Kidney epithelial cell (primary cell): ENCODE measurements at places on chromosomes 4 and X. TPM values are rescaled to one million over a fixed set of nuclear protein-coding genes. Genes with fewer than 3 reads are reported as not detected.

GRCh38 chr4:165560941-165561340 lies 182.1 kb downstream of the CPE start:
- no peak for DNase-seq

CCDC120 gene
- total RNA-seq: 5.5 and 6.4 TPM in 2 replicates

DNA sequence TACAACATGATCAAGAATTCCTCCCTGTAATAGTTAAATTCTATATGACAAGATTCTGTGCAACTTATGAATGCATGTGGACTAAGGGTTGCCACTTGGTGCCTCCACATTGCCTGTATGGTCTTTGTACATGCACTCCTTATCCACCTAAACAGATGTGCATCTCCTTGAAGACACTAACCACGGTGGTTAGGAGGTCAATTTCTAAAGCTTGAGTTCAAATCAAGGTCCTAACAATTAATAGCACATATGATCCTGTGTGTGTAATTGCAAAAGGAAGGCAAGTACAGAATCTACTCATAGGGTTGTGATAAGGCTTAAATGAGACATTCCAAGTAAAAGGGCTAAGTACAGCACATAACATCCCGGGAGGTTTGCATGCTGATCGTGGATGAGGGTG lies 1.5 kb upstream of the IL21 start:
- DNase-seq: no peak

HEPH gene
- 8.1 TPM in 2 replicates for total RNA-seq

DNA sequence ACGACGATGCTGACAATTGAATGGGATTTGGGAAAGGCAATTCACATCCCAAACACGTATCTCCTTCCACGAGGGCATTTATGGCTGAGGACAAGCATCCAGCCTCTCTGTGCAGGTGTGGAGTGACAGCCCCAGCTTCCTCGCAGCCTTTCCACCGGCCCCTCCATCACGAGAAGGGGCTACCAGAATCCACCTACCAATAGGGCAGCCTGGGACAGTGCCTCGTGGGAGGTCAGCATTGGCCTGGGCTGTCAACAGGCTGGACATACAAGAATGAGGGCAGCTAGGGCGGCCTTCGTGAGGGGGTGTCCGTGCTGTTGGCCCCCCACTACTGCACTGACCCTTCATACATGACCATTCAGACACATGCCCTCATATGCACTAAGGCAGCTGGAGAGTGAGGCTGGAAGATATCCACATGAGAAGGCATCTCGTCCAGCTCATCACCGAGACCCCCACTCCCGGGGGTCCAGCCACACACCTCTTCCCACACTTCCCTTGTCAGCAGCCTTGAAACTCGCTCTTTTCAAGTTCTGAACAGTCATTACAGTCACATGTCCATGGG lies 81.0 kb upstream of the ADRA2C start:
- no peak for DNase-seq

ADH1B gene
- total RNA-seq: 0.08 TPM in 1 of 2 replicates, not detected in the other

DNA sequence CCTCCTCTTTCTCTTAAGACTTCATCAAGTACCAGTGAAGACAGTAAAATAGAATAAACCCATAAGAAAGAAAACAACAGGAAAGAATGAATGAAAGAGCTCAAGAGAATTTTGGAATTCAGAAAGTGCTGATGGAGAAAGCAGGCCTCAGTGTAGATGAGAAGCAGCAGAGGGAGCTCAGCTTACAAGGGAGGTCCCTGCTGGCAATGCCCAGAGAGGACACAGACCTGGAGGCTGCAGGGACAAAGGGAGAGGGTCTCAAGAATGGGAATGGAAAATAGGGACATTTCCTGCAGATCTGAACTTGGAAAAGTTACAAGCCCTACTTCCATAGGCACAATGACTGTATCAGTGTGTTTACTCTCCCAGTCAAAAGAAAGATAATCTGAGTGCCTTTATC lies 64.5 kb upstream of the MAGEA10 start:
- DNase-seq: no peak

- DNase-seq: no peak
Measured at GRCh38 chr4:153518637-153519389, 52.7 kb downstream of the TMEM131L start.

GRCh38 chrX:69988955-69989394 lies 60.8 kb downstream of the AWAT2 start:
- DNase-seq: no peak

- no peak for DNase-seq
Measured at GRCh38 chr4:120918788-120919187, 3.7 kb downstream of the PRDM5 start.

GRCh38 chr4:159352609-159353008 lies 249.7 kb downstream of the RAPGEF2 start:
- no peak for DNase-seq

DNA sequence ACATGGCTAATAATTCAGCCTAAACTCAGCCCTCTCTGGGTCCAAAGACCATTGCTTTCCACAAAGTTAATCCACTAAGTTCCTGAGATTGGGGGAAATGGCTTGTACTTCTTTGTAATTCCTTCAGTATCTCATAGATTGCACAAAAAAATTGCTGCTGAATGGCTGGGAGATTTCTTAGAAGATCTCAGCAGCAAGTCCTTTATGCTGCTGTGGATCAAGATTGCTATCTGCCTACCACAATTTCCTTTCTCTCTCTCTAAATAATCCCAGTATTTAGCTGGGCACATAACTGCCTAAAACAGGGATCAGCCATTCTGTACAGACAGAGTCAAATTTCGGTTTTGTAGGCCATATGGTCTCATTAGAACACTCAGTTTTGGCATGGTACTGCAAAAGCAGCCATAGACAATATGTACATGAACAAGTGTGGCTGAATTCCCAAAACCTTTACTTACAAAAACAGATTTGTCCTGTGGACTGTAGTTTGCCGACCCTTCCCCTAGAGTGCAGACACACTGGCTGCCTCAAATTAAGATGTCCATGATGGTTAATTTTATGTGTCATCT lies 18.5 kb upstream of the HOPX start:
- no peak for DNase-seq

DNA sequence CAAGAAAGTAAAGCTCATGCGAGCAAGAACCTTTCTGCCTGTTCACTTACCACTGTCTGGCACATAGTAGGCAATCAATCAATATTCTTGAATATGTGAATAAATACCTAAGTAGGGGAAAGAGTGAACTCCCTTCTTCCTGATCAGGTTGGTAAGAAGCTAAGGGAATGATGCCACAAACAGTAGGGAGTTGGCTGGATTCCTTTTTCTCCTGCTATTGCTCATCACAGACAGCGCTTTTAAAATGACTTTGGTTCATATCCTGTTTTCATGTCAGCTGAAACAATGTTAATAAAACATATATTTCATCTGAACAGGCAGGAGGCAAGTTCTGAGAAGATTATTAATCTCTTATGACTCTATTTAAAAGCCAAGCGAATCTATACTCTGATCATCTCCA lies 99.2 kb downstream of the NSUN7 start:
- no peak for DNase-seq

GRCh38 chr4:7111441-7111840 lies 43.6 kb upstream of the GRPEL1 start:
- no peak for DNase-seq

GRCh38 chr4:142549248-142549647 lies 296.9 kb downstream of the INPP4B start:
- no peak for DNase-seq

- DNase-seq: no peak
Measured at GRCh38 chr4:105050896-105051295, 95.8 kb upstream of the TET2 start.

EDNRA gene
- total RNA-seq: 11.7 and 13.8 TPM in 2 replicates

GRCh38 chrX:45632506-45632905 lies 431.8 kb upstream of the DIPK2B start:
- no peak for DNase-seq

DNA sequence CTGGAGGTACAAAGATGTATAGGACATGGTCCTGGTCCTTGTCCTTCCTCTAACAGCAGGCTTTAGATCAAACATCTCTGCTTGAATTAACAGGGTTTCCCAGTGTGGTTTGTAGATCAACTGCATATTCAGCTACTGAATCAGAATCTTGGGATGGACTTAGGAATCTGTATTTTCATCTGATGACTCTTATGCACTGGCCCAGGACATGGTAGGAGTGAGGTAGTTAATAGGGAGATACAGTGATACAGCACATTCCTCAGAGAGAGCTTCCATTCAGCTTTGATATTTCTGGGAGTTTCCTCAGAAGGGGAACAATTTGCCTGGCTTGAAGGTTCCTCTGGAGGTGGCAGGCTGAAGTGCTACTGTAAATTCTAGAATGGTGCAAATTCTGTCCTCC lies 203.1 kb downstream of the LARP7 start:
- peak; percentile 9 for DNase-seq

ODAPH gene
- total RNA-seq: 0.41 and 0.63 TPM in 2 replicates

- DNase-seq: no peak
Measured at GRCh38 chr4:146023334-146023967, 84.8 kb upstream of the ZNF827 start.

DNA sequence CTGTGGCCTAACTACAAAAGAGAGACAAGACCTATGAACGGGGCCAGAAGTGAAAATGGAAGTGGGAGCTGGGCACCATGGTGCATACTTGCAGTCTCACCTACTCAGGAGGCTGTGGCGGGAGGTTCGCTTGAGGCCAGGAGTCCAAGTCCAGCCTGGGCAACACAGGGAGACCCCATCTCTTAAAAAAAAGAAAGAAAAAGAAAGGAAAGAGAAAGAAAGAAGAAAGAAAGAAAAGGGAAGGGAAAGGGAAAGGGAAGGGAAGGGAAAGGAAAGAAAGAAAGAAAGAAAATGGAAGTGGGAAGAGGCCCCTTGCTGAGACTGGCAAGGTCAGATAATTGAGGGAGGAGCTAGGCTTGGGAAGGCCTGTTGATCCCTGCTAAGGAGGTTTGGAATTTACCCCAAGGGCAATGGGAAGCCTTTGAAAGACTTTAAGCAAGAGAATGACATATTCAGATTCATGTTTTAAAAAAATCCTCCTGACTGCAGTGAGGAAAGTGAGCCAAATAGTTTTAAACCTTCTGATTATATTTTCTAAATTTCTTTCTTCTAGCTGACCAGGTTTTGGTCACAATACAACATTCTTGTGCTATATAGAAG lies 17.7 kb upstream of the HERC5 start:
- no peak for DNase-seq

GRCh38 chrX:10833299-10834169 lies 213.1 kb upstream of the MID1 start:
- DNase-seq: peak; percentile 16

GPRIN3 gene
- 0.41 and 0.84 TPM in 2 replicates for total RNA-seq

DNA sequence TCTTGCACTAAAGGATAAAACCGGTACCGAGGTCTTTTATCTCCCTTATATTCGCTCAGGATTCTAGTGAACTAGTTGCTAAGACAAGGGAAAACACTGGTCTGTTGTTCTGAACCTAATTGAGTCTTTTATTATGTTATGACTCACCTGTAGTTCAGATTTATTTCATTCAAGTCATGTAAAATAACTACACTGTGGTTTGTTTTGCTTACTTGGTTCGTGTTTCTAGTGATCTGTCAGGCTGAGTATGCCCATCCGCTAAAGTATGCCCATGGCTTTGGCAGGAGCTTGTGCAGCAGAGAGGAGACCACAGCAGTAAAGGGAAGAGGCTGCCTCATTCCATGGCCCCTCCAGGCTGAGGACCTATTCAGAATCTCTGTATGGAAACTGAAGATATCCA lies 126.1 kb downstream of the AFF1 start:
- DNase-seq: peak; percentile 92

- no peak for DNase-seq
Measured at GRCh38 chr4:180422989-180423711, 1820.1 kb upstream of the TENM3 start.

DNA sequence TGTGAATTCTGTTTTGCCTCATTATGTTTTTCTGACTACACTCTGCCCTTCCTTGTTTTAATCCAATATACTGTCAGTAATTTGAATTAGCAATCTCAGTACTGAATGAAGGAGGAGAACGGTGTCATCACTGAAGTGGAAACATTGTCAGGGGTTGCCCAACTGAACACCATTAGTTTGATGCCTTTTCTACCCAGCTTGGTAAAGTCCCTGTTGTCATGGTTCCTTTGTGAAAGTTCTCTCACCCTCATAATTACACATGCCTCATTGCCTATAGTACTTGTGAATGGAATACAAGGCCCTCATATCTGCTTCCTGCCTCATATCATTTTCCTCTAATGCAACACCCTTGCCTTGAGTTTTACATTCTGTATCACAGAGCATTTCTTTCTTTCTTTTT lies 76.9 kb downstream of the RRAGB start:
- DNase-seq: no peak

SH2D1A gene
- total RNA-seq: not detected in 2 replicates

FAM47E gene
- total RNA-seq: 2.3 and 3.1 TPM in 2 replicates

INTS6L gene
- 3.0 and 3.5 TPM in 2 replicates for total RNA-seq

PDGFRA gene
- 0.34 and 2.1 TPM in 2 replicates for total RNA-seq

- no peak for DNase-seq
Measured at GRCh38 chrX:1528186-1528883, 8.7 kb downstream of the P2RY8 start.

DNA sequence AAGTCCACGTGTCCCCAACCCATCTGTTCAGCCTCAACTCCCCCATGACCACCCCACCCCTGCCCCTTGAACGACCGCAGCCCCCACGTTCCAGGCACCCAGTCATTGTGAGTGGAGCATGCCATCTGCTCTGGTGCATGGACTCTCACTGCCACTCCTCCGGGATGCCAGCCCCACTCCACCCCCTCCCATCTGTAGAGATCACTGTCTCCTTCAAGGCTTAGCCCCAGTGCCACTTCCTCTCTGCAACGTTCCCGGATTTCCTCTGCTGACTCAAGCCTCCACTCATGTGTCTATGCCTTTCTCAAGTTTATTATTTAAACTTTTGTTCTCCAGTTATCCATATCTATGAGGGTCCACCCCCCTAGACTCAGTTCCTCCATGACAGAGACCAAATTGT lies 54.0 kb downstream of the MAML3 start:
- no peak for DNase-seq

- DNase-seq: no peak
Measured at GRCh38 chr4:137203601-137204000, 328.7 kb downstream of the PCDH18 start.

- DNase-seq: no peak
Measured at GRCh38 chr4:13963601-13964000, 336.1 kb upstream of the BOD1L1 start.

GRCh38 chrX:2889045-2889605 lies 40.0 kb downstream of the ARSD start:
- no peak for DNase-seq

IL3RA gene
- total RNA-seq: 1.2 and 9.7 TPM in 2 replicates

NKRF gene
- total RNA-seq: 6.8 and 7.7 TPM in 2 replicates

DNA sequence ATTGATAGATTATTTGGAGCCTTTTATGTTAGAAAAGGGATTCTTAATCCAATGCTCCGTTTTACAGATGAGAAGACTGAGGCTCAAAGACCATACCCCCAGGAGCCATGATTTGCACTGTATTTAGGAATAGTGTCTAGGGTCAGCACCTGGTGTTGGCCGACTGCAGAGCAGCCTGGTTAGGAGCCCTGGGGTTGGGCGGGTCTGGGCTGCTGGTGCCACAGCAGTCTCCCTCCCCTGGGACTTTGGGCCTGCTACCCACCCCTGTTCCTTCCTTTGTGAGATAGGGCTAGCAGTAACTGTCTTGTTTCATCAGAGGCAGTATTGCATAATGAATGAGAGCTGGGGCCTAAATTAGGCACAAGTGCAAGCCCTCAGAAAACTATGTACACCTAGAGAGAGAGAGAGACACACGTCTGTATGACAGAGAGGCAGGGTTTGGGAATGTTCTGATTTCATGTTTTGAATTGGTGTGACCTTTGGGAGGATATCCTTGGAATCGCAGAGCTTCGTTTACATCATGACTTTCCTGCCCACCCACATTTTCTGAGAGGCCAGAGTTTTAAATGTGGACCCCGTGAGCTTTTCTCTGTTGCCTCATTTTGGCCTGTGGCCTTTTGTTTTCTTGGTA lies 111.7 kb downstream of the PTTG2 start:
- no peak for DNase-seq

DDX3X gene
- 184 and 188 TPM in 2 replicates for total RNA-seq
